ENCODE measurements at places on chromosomes 7 and 10.

- DNase-seq = no peak
Observed at GRCh38 chr10:105864854-105865253, 1223.8 kb downstream of the SORCS3 start.

- DNase-seq = no peak
Observed at GRCh38 chr7:66142996-66143395, 28.3 kb downstream of the CRCP start.

GRCh38 chr7:29107056-29107455 lies 39.3 kb downstream of the CPVL start:
- DNase-seq = no peak

GRCh38 chr10:122154545-122155366 lies 116.3 kb upstream of the BTBD16 start:
- no peak for DNase-seq

- DNase-seq = no peak
Observed at GRCh38 chr7:94412762-94413322, 18.1 kb downstream of the COL1A2 start.

- no peak for DNase-seq
Observed at GRCh38 chr7:50923476-50923875, 140.8 kb upstream of the GRB10 start.
